ENCODE measurements at places on chromosomes 2 and 18.

DNA sequence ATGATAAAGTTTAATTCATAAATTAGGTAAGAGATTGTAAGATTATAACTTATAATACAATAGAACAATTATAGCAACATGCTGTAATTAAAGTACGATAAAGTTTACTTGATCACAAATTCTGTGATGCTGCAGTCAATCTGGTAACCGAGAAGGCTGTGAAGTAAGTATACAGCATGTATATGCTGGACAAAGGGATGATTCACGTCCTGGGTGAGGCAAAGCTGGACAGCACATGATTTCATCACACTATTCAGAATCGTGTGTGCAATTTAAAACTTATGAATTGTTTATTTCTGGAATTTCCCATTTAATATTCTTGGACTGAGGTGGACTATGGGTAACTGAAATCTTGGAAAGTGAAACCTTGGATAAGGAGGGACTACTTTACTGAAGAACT is 522.2 kb upstream of the CNTNAP5 start:
- no peak for DNase-seq

DNA sequence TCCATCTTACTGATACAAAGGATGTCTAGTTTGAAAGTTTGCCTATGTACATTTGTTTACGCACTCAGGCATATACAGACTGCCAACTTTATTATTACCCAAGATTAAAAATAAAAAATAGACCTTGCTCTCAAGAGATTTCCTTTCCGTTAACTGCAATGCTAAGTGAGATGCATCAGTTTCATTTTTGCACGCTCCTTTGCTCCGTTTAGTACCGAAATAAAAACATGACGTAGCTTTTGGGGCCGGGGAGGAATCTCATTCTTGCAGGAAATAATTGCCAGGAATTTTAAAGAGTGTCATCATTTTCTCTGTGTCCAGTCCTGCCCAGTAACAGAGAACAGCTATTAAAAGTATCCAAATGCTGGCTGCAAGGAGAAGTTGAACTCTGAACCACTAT is 169.5 kb downstream of the SLC8A1 start:
- no peak for DNase-seq

DNA sequence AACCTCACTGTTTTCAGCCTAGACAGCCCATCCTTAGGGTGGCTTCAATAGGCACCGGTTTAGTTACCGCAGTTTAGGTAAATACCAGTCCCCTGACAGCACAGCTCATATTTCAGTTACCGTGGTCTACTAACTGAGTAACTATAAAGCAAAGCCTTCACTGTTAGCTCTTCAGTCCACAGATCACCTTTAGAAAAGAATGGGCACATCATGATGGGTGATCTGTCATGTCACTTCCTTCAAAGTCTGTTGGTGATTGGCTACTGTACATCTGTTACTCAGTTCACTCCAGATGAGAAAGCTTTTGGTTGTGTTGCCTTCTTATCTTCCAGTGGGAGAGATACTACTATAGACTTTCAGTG is 21.0 kb downstream of the SLC20A1 start:
- no peak for DNase-seq

- no peak for DNase-seq
These were observed 1109.2 kb downstream of the LRP1B start for GRCh38 chr2:141021611-141022010.

- DNase-seq, result no peak
These were observed 201.2 kb downstream of the PIK3C3 start for GRCh38 chr18:42156281-42156680.

DNA sequence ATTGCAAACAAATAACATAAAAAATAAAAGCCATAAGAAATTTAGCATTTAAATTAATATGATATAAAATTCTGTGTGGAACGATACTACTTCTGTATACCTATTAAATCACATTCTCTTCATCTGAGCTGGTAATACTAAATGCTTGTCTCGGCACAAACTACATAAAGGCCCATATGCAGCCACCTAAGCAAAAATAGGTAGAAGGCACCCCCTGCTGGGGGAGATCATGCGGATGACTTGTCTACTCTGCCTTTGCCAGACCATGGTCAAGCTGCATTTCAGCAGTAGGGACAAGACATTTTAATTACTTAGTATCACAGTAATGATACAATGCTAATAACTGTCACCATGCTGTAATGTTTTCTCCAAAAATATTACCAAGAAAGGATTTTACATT is 108.0 kb downstream of the CDH19 start:
- peak; percentile 26 for DNase-seq

- no peak for DNase-seq
These were observed 93.2 kb downstream of the UNC80 start for GRCh38 chr2:209864716-209865295.

- DNase-seq, result no peak
These were observed 290.8 kb upstream of the MC4R start for GRCh38 chr18:60663060-60663989.

DNA sequence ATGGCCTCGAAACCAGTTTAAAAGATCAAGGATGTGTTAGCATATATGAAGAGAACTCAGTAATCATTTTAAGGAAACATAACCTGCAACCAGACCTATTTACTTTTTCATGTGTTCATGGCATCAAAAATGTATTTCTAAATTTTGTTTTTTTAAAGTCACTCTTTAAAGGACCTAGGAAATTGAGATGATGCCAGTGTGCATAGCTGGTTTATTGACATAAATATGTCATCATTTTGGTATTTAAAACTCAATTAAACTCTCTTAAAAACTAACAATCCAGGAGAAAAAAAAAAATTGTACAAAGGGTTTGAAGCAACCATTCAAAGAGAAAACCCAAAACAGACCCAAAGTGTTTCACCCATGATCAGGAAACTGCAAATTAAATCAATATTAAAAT is 198.9 kb upstream of the RND3 start:
- no peak for DNase-seq

- no peak for DNase-seq
These were observed 115.2 kb downstream of the TTC32 start for GRCh38 chr2:19786408-19787058.

DNA sequence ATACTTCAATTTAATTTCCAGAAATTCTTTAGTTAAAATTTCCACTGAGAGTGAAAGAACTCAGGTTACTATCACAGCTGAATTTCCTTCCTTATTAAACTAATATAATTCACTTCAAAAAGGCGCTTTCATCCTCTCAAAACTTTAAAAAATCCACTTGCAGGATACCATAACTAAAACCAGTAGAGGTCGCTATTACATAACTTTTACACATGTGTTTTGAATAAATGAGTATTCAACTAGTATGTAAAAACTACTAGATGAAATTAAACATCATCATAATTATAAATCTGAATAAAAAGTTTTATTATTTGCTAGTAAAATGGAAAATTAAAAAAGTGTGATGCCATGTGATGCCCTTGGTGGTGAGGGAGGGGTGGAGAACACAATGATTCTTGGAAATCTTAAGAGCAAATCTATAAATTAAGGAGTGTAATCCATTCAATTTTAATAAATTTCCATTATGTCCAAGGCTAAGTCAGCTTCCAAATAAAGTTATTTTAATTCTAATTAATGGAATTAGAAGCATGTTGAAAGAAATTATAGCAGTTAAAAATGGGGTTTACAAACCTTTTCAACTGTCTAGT is 61.4 kb downstream of the SOS1 start:
- no peak for DNase-seq

- no peak for DNase-seq
These were observed 193.2 kb downstream of the TPGS2 start for GRCh38 chr18:36635414-36636096.

GRCh38 chr18:75211953-75212750 is 1.6 kb downstream of the TSHZ1 start:
- DNase-seq, result no peak

- no peak for DNase-seq
These were observed 136.8 kb upstream of the EPHA4 start for GRCh38 chr2:221708902-221709301.

GRCh38 chr2:59654710-59655109 is 898.7 kb downstream of the BCL11A start:
- no peak for DNase-seq

- DNase-seq, result peak; percentile 97
These were observed at the start of gene GGCX for GRCh38 chr2:85561280-85562212. Gene GGCX (minus strand): TSS chr2:85561493. CDS start chr2:85561428, 65 bp downstream.

GRCh38 chr2:73931531-73932500 is 5.1 kb downstream of the DGUOK start:
- DNase-seq, result no peak

- DNase-seq, result no peak
These were observed 50.5 kb upstream of the HS6ST1 start for GRCh38 chr2:128369108-128369555.

DNA sequence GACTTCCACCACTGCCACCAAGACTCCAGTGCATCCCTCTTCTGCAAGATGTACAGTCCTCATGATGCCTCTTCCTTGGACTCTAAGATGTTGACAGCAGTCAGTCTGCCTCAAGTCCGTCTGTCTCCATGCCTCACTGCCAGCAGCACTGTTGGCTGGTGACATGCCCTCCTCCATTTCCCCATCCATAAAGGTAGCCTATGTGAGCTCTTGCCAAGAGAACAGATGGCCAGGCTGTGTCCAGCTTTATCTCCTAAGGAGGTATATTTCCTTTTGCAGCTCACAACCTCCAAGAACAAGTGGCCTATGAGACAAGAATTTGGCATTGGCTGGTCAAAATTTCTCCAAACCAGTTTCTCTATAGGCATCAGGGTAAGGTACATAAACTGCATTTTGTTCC is 149.3 kb upstream of the HNRNPA3 start:
- DNase-seq, result no peak

DNA sequence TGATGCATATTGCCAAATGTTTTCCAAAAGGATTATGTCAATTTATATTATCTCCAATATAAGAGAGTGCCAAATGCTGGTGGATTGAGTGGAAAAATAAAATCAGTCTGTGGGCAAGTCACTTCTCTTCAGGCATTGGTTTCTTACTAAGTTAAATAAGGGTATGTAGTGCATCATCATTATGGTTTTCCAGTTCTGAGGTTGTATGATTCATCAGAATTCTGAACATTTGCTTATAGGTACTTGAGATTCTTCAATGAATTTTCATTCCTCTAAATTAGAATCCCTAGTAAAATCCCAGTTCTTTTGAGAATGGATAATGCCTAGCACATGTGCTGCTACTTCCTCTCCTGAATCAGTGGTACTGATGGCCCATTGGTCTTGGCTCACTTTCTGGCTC is 188.9 kb upstream of the OSR1 start:
- DNase-seq, result no peak

DNA sequence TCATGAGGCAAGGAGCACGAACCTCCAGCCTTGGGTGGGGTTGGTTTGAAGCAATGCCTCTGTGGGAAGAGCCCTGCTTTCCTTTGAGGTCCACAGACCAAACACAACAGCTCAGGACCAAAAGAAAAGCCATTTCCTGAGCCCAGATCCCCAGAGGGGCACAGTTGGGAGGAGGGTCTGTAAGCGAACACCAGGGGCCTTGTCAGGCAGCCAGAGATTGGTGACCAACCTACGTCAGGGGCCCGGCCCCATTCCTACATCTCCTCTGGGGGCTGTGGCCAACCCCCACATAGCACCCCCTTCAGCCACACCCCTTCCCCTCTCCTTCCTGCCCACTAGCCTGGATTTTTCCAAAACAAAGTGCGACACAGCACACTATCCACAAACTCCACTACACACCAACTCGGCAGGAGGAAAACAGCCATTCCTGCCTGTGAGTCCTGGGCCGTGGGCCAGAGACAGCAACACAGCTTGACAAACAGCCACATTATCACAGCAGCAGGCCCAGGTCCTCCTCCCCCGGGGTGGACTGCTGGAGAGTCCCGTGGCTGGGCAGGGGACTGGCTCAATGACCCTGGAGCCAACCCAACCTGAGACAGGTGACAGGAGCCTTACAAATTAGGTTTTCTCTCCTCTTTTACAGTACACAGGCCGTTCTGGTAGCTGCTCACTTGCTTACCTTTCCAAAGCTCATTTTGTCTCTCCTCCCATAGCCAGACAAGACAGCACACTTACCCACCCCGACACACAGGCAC is 98.8 kb downstream of the TNS1 start:
- DNase-seq, result no peak

GRCh38 chr18:77035380-77036187 is 97.0 kb downstream of the MBP start:
- DNase-seq, result no peak

DNA sequence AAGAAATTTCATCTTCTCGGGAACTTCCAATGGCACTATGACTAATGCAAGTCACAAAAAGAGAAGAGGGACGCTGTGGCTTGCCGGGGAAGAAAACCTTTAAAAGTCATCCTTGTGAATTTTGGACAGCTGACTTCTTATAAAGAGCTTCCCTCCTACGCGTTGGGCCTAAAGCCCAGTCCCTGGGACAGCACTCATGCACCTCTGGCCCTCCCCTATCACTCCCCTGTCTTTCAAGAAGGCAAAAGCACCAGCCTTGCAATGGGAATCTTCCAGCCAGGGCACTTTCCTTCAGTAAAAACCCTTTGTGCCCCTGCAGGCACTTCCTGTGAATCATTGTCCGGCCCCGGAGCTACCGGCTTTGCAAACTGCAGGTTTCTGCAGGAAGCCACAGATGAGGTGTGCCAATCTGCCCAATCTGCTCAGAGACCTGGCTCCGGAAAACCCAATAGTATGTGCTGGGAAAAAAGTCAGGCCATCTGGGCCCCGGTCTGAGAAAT is 7.1 kb downstream of the MREG start:
- no peak for DNase-seq

DNA sequence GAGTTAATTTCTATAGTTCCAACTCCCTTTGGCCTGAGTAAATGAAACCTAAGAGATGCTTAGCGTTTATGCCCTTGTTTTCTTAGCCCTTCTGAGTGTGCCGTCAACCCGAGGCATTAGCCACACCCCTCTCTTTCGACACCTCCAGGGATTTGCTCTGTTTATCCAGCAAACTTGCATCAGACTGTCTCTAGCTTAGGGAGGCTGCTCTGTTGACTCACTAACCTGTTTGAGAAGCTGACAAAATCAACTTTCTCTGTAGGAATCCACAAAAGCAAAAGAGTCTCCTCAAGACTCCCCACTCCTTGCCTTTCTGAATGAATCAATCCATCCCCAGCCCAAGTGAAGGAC is 317.6 kb downstream of the TNS1 start:
- no peak for DNase-seq

- no peak for DNase-seq
These were observed 81.9 kb downstream of the CD226 start for GRCh38 chr18:69865776-69866175.

GRCh38 chr18:22551536-22552151 is 133.9 kb upstream of the CTAGE1 start:
- no peak for DNase-seq

- no peak for DNase-seq
These were observed 61.3 kb downstream of the MCFD2 start for GRCh38 chr2:46854260-46854659.

All from NCI-H1930 (cell line).